Naive B cell (primary cell): ENCODE measurements at places on chromosomes 6 and 20. TPM values are rescaled to one million over a fixed set of nuclear protein-coding genes. Genes with fewer than 3 reads are reported as not detected.

GRCh38 chr20:63381781-63382431, 20.8 kb upstream of the CHRNA4 start:
- peak; percentile 12 for DNase-seq

DNA sequence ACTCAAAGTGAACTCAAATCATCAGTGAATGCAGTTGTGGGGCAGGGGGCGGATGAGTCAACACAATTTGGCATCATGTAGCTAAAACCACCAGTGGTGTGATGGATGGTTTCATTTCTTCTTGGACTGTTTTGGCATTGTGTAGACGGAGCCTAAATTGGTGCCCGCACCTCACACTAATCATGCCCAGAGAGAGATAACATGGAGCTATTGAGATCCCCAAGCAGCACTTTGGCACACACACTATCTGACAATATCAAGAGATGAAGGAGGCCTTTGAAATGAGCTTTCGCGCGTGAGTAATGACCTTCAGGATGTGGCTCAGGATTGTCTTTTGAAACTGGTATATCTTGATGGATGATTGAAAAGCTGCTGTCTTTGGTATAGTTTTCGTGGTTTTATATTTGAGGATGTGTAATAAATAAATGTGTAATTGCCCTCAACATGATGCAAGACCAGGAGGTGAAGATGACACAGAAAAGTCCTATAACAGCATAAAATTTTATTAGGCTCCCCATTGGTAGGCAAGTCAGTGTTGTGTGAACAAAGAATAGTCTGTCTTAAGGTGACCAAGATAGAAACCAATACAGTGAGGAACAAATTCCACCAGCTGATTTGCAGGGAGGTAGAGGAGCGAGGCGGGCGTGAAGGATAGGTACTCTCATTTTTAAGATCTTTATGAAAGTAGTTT, 174.2 kb downstream of the TSHZ2 start:
- no peak for DNase-seq

- DNase-seq: no peak
Measured at GRCh38 chr6:155274533-155274932, 10.7 kb downstream of the CLDN20 start.

DNA sequence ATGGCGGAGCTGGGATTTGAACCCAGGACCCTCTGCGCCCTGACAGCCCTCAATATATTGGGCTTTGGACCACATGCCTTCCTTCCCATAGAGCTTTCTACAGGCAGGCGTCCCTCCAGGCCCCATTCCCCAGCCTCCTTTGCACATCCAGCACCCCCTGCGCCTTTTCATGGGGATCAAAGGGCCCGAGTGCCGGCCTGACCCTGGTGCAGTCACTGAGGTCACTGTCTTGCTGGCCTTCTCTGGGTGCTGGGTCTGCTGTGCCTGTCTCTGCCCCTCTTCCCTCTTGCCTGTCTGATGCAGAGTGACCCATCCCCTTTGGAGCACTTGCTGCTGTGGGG, 1.7 kb downstream of the OPRL1 start:
- DNase-seq: no peak

SOX18 gene
- not detected for polyA plus RNA-seq
